CD4-positive, alpha-beta T cell (primary cell): ENCODE measurements at places on chromosomes 12 and 14. TPM values are rescaled to one million over a fixed set of nuclear protein-coding genes. Genes with fewer than 3 reads are reported as not detected.

The ABCD2 gene
- 1.6 TPM for total RNA-seq

The BMP4 gene
- total RNA-seq: not detected

The GZMB gene
- 2.9 TPM for total RNA-seq

The KRT75 gene
- not detected for total RNA-seq

The BHLHE41 gene
- total RNA-seq: not detected
